ELF-1 (cell line): ENCODE measurements at places on chromosomes 6 and 20.

GRCh38 chr6:41164551-41165120 lies 1.7 kb upstream of the TREM2 start:
- no peak for DNase-seq

GRCh38 chr20:47719211-47719610 lies 66.1 kb downstream of the SULF2 start:
- no peak for DNase-seq

DNA sequence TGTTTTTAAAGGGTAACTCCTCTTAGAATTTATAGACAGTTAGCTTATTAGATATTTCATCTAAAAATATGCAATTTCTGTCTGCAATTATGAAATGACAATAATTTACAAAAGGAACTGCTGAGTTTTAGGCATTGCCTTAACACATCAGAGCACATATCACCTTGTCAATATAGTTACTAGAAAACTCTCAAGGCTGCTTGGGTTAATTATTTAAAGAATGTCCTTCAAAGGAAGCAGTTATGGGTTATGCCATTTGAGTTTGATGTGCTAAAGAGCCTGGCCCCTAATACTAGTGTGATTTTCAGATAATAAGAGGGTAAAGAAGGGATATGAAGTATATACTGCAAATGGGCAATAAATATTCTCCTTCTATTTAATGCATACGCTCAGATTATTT lies 192.5 kb downstream of the EPHA7 start:
- no peak for DNase-seq

- no peak for DNase-seq
These were observed 198.6 kb upstream of the CDH4 start for GRCh38 chr20:61053487-61053886.

DNA sequence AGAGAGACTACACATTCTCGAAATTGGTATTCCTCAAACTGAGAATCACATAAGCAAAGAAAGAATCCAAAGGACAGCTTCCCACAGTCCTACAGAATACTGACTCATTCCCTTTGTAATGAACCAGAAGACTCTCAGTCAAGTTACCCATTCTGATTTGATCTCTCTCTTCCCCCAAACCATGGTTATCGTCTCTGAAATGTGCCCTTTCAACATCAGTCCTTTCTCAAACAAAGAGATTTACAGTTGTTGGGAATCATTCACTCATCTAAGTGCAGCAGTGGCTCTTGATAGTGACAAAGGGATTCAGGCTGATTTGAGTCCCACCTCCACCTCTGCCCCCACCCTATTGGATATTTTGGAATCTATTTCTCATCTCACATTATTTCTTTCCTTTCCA lies 15.0 kb upstream of the RSPO3 start:
- no peak for DNase-seq

GRCh38 chr20:16916165-16916564 lies 168.0 kb downstream of the OTOR start:
- peak; percentile 14 for DNase-seq

DNA sequence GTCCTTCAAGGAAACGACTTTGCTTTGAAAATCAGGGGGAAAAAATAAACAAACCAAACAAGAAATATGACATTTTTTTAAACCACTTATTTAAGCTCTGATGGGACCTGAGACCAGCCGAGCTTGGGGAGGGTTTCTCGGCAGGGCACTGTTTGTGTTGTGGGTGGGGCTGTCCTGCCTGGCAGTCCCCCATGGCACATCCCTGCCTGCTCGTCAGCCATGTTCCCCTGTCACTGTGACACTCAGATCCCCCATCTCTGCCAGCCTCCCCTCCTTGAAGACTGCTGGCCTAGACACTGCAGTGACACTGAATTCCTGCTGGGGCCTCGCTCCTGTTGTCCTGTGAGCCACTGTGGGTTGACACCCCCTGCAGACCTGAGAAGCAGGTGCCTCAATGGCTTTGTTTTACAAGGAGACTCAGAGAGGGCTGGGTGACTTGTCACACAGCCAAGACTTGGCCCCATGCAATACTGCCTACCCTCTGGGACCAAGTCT lies 95.1 kb upstream of the PTPN1 start:
- DNase-seq = no peak

GRCh38 chr20:53599044-53599362 lies 5.4 kb upstream of the ZNF217 start:
- no peak for DNase-seq

DNA sequence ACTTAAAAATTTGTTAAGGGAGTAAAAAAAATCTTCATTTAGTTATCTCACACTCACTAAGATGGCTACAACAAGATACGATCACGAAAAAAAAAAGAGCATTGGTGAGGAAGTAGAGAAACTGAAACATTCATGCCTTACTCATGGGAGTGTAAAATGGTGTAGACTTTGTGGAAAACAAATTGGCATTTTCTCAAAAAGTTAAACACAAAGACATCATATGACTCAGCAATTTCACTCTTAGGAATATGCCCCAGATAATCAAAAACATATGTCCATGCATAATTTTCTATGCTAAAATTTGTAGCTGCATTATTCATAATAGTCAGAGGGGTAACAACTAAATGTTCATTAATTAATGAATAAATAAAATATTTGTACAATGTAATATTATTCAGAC lies 120.9 kb upstream of the IRAK1BP1 start:
- no peak for DNase-seq

GRCh38 chr6:21729431-21729830 lies 135.9 kb downstream of the SOX4 start:
- no peak for DNase-seq

GRCh38 chr6:6483733-6484132 lies 104.8 kb upstream of the LY86 start:
- DNase-seq = no peak

DNA sequence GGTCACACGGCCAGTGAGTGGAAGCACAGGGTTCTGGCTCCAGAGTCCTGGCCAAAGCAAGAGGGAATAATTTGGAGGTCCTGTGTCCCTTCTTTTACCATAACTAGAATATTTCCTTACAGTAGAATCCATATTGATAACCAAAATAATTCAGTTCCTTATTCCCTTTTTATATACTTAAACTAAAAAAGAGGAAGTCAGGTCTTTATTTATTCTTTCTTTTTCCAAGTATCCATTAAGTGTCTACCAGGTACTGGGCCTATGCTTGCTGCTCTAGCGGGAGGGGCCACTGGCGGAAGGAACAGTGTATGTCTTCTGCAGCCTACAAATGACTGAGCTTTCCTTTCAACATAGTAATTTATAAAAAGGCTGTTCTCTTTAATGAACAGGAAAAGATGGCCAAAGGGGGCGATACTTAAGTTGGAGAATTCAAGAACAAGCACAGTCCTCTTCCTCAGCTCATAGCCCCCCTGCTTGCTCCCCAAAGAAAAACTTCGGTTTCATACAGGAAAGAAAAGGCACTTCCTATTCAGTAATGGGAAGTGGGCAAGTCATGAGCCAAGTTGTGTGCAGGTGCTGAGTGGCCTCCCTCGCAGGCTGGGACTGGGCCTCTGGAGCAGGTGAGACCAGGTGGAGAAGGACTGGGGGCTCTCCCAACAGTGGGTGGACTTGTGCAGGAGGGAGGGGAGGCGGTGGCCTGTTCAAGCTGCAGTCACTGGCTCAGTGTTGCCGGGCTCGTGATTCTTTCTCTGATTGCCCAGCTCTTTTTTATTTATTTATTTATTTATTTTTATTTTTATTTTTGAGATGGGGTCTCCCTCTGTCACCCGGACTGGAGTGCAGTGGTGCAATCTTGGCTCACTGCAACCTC lies 110.9 kb downstream of the ARMC2 start:
- DNase-seq = no peak

DNA sequence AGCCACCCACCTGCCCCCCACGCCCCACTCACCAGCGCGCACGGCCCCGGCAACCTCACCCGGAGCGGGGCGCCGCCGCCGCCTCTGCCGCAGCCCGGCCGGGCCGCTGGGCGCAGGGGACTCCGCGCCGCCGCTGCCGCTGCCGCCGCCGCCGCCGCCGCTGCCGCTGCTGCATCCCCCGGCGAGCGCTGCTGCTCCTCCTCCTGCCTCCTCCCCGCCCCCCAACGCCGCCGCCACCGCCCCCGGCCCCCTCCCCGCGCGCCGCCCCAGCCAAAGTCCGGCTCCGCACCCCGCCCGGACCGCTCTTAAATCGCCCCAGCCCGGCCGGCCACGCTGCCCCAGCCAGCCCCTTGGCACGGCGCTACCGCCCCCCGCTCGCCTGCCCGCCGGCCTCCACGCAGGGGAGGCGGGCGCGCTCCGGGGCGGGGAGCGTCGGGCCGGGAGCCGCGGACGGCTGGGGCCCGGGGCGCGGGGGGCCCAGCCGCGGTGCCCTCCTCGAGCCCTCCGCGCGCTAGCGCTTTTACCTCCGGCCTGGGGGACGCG lies at the start of gene SULF2:
TSS of gene SULF2 (minus strand) at position 171 of the 543 bp plus-strand sequence. CDS start 28,118 bp downstream, outside the sequence.
- DNase-seq = no peak

GRCh38 chr20:15491575-15491974 lies 1081.7 kb downstream of the KIF16B start:
- DNase-seq = peak; percentile 40

GRCh38 chr6:111070105-111071005 lies 16.9 kb upstream of the SLC16A10 start:
- no peak for DNase-seq

DNA sequence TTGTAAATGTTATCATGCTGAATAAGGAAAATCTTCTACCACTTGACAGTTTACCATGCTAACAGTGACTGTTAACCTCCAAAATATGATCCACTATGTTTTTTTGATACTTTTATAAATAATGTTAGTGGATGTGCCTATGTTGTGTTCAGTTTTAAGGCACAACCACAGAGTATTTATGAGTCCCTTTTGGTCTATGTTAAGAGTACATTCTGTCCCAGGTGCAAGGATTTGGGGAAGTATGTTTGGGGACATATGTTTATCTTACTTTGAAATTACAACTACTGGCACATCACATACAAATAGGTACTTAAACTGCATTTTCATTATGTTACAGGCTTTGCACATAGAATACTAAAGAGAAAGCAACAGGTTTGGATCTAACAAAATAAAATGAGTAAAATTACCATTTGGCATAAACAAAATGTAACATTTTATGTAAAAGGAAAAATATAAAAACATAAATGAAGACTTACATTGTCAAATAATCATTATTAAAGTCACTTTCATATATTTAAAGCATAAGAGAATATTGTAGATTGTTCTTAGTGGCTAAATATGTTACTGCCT lies 71.2 kb downstream of the SESN1 start:
- no peak for DNase-seq

DNA sequence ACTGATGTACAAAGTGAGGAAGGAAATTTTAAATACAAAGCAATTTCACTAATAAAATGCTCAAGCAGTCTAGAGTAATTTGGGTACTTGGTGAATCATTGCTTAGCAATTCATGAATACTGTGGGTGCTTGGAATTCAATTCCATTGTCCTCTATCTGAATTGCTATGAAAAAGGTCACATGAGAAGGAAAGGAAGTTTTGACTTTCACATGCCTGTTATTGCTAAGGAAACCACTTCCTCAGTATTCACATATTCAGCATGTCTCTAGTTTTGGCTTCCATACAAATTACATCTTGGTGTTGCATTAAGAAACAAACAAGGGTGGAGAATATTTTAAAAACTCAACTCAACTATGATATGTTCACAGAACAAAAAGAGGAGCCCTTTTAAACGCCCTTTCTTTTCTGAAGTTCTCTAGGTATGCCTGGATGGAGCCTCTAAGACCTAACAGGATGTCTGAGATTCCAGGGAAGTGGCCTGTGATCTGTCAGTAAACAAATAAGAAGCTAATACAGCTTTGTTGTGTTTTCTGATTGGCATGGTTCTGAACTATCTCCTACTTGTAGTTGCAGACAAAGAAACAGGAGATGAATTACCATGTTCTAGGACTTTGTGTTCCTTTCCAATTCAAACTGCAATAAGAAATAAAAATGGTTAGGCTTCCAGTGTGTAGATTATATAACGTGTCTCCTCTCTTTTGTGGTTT lies 190.4 kb downstream of the OGFRL1 start:
- peak; percentile 17 for DNase-seq

GRCh38 chr6:71460933-71461332 lies 172.3 kb downstream of the OGFRL1 start:
- DNase-seq = no peak

- peak; percentile 76 for DNase-seq
These were observed 38.1 kb downstream of the GNAS start for GRCh38 chr20:58890518-58891085.

- DNase-seq = no peak
These were observed 3.9 kb downstream of the RHAG start for GRCh38 chr6:49632727-49633126.

GRCh38 chr20:49888212-49889000 lies 26.9 kb downstream of the SPATA2 start:
- DNase-seq = peak; percentile 96

DNA sequence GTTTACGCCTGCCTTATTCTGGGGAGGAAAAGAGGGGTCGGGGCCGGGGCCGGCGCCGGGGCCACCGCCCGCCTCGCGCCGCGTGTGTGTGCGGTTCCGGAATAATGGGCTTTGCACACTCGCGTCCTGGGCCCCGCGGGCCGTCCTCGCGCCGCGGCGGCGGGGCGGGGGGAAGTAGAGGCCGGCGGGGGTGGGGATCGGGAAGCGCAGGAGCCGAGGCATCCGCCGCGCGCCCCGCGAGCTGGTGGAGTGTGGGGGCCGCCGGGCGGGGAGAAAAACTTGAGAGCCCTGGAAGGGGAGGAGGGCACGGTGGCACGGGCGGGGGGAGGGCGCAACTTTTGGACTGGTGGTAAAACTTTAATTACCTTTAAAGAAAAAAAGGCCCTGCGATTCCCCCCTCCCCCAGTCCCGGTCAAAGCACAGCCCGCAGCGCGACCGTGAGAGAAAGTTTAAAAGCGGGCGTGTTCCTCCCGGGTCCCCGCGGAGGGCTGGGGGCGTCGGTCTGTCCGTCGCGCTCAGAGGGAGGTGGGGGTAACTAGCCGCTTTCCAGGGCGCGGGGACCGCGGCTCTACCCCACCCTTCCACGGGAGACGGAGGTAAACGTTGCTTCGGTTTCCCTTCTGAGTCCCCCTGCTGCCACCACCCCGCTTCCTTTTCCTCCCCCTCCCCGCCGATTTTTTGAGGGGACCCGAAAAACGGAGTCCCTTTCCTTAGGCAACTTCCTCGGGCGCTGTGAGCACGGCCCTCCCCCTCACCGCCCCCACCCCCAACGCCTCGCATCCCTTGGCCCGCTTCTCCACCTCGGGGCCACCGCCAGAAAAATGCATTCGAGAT lies 1.9 kb downstream of the L3MBTL3 start:
- DNase-seq = peak; percentile 16
